ENCODE measurements at places on chromosomes 3 and 15.
A peak's percentile ranks its signal among the peaks of the same experiment; 100 is the strongest.

- no peak for DNase-seq
Measured at GRCh38 chr15:90837094-90837493, 31.3 kb upstream of the FURIN start.

GRCh38 chr3:23916152-23916885 lies 471 bp downstream of the NKIRAS1 start:
- no peak for DNase-seq

- no peak for DNase-seq
Measured at GRCh38 chr3:10213156-10213792, 35.0 kb upstream of the TATDN2 start.

- no peak for DNase-seq
Measured at GRCh38 chr3:30664459-30664858, 58.1 kb downstream of the TGFBR2 start.

DNA sequence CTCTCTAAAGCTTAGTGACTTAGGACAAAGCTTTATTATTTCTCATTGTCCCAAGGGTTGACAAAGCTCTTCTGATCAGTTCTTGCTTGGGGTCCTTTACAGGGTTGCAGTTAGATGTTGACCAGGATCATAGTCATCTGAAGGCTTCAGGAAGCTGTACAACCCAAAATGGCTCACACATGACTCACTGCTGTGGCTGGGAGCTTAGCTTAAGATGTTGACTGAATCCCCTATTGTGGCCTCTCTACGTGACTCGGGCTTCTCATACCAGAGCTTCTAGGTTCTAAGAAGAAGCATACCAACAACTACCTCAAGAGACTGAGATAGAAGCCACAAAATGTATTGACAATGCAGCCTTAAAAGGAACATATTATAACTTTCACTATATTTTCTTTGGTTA lies 569.6 kb upstream of the ROBO2 start:
- DNase-seq = no peak

- DNase-seq = peak; percentile 75
Measured at GRCh38 chr3:50194128-50194902, 2.9 kb downstream of the GNAT1 start.

DNA sequence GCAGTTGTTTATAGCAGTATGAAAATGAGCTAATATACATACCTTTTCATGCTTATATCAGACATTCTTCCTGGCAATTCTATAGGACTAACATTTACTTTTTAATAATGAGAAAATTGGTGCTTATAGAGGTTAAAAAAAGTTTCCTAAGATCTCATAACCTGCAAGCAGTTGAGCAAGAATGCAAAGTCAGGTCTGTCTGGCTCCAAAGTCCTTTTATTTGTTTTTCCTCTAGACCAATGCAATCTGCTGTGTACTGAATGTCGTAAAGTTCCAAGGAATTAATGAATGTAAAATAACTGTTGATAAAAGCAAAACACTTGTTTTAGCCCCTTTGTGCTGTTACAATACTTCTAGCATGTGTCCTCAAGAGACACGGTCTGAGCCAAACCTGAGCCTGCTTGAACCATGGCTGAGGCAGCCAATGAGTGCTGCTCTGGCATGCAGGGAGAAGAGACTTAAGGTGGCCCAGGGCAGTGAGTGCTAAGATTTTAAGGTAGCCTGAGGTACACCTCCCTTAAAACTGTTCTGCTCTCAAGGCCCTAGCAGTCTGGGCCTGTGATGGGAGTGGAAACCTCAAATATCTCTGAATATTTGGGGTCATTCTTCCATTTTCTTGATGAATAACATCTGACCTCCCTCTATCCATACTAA lies 555.1 kb upstream of the NAALADL2 start:
- DNase-seq = no peak

- no peak for DNase-seq
Measured at GRCh38 chr3:169147238-169148008, 516.1 kb downstream of the MECOM start.
